CD4-positive, alpha-beta T cell treated with Interleukin-15 for 4 hours (primary cell): ENCODE measurements at places on chromosomes 11 and 22.

GRCh38 chr22:29689880-29690213, 30.0 kb upstream of the CABP7 start:
- peak; percentile 10 for DNase-seq

GRCh38 chr11:28529540-28530410, 421.6 kb downstream of the METTL15 start:
- DNase-seq = no peak

DNA sequence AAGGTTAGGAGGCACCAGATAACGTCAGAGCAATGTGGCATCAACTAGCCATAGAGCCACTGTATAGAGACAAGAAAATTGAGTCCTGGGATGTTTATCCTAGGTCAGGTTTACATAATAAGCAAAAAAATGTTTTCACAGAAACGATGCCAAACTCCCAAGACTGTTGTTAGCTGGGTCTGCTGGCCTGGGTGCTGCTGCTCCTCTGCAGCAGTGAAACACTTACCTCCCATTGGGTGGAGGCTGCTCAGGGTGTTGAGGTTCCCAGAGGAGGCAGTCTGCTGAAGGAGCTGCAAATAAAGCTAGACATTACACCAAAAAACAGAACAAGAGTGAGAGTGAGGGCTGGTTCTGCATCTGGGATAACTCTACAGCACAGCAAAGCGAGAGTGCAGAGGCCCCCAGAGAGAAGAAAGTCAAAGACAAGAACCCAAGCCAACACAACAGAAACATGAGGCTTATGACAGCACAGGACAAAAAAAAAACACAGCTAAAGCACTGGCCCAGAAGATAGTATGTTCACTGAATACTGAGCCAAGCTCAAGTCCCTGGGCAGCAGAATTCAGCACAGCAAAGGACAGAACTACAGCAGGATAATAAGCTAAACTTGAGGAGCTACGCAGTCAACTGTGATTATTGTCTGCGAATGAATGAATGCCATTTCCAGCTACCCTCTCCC, 29.9 kb upstream of the RAPSN start:
- no peak for DNase-seq

DNA sequence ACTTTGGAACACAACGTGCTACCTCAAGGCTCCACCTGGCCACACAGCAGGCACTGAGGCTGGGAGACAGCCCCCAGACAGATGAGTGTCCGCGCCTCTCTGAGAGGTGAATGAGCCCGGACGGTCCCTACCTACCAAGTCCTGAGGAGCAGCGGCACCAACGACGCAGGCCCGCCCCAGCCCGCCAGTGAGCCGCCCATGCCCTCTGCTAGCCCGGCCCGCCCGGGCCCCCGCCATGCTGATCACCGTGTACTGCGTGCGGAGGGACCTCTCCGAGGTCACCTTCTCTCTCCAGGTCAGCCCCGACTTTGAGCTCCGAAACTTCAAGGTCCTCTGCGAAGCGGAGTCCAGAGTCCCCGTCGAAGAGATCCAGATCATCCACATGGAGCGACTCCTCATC, at the start of gene DDI1:
Gene DDI1, plus strand, starts transcription at position 53 of the 400 bp plus-strand sequence. Its CDS starts 183 bp downstream, at position 236.
- no peak for DNase-seq

- DNase-seq = no peak
Measured at GRCh38 chr22:42334875-42335512, 64.5 kb upstream of the TCF20 start.

- DNase-seq = no peak
Measured at GRCh38 chr11:121105063-121105480, 4.0 kb downstream of the TECTA start.

DNA sequence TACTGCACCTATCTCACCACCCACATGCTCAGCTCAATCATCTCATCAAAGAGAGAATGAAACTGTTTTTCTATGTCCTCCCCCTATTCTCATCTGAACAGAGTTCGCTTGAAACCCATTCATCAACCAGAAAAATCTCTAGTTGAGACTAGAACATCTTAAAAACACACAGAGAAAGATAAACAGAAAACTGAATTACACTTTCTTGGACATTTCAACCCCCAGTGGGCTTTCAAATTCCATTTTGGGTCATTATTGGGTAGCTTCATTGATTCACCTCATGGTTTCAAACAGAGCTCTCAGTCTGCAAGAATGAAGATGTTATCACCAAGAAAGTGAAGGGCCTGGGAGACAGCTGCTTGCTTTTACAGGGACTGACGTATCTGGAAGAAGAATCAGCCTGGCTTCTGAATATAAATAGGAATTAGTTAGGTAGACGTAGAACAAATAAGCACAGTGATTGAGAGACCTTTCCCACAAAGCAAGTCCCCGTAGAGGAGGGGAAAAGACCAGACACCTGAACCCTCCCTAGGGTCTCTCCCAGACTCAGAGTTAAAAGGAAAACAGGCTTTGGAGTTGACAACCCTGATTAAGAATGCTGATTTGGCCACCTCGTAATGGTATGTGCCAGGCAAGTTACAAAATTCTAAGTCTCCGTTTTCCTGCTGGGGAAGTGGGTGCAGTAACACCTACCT, 155.7 kb downstream of the BBOX1 start:
- no peak for DNase-seq

GRCh38 chr11:121894581-121894980, 221.4 kb downstream of the BLID start:
- no peak for DNase-seq

DNA sequence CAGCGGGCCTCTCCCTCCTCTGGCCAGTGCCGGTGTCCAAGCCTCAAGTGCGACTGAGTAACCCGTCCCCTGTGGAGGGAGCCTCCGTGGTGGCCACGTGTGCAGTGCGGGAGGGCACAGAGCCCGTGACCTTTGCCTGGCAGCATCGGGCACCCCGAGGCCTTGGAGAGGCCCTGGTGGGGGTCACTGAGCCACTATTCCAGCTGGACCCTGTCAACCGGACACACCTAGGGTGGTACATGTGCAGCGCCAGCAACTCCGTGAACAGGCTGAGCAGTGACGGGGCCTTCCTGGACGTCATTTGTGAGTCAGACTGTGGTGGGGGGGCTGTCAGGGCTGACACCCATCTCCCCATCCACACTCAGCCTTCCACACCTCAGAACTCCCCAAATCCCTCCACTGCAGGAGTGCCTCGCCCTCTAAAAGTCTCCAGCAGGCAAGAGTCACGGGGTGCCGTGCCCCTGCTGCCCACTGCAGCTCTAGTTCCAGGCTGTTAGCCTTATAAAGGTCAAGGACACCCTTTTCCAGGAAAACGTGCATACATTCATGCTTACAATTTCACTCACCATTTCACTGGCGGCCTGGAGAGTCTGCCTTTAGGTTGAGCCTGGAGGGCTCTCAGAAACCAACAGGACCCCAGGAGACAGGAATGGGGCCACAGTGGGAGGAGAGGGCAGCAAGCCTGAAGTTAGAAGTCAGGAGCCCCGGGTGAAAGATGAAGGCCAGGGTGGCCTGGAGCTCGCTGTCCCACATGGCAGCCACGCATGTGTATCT, 2.6 kb downstream of the VSIG10L2 start:
- no peak for DNase-seq

DNA sequence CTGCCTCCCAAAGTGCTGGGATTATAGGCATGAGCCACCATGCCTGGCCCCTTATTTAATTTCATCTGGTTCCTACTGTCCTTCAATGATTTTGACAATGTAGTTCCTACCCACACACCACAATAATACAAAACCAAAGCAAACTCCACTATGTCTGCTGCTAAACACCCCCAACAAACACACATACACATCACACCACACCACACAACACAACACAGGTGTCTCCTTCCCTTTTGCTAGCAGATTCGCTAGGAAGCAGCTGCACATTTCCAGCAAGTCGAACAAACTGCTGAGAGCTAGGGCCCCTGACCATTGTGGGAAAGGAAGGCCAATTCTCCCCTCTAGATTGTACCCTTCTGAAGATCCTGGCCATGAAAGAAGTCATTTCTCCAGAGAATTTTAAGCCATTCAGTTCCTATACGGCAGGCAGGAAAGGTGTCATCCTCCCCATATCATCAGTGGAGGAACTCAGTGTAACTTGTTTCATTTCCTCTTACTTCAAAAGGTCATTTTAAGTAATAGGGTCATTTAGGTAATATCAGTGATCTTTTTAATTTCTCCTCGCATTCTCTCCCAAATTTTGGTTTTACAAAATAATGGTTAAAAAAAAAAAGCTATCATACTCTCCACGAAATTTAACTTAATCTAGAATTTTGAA, 18.5 kb downstream of the NUMA1 start:
- no peak for DNase-seq

DNA sequence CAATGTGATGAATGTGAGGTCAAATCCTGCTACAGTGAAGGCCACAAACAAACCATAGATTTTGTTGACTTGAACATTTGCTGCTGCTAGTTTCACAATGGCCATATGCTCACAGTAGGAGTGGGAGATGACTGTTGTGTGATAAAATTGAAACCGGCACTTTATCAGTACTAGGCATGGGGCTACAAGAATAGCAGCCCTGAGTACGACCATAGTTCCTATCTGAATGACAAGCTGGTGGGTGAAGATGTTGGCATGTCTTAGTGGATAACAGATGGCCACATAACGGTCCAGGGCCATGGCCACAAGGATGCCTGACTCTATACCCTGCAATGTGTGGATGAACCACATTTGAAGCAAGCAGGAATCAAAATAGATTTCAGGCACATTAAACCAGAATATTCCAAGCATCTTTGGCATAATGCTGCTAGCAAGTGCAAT, 2.8 kb downstream of the OR52A1 start:
- DNase-seq = no peak

GRCh38 chr11:115765803-115766239, 261.6 kb upstream of the CADM1 start:
- DNase-seq = no peak

GRCh38 chr22:35726933-35727332, 9.3 kb downstream of the APOL5 start:
- DNase-seq = no peak

DNA sequence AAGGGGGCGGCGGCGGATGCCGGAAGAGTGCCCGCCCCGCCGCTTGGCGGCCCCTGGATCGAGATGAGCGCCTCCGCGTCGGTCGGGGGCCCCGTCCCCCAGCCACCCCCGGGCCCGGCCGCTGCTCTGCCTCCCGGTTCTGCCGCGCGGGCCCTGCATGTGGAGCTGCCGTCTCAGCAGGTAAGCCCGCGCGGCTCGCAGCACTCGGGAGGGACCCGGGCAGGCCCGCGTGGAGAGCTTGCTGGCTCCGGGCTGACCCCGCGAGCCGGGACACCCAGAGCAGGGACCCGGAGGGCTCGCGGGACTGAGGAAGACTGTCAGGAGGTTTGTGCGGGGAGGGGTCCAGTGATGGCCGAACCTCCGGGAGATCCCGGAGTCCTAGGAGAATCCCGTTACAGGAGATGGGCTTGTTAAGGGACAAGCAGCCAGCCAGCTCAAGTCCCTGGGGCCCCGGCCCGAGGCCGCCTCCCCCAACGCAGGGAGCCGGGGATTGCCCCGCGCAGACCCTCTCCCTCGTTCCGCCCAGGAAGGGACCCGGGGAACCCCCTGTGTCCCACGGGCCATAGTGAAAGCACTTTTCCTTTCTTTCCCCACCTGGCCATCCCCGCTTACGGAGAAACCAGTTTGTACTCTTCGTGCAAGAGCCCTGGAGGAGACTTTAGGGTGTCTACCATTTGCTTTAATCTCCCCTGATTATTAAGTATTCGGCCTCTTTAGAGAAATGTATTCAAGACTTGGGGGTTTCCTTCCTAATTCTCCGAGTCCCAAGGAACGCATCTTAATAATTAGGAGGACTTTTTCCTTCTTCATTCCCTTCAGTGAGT, 547 bp downstream of the UVRAG start:
- peak; percentile 34 for DNase-seq

- DNase-seq = no peak
Measured at GRCh38 chr11:69825941-69826340, 6.7 kb upstream of the FGF3 start.

DNA sequence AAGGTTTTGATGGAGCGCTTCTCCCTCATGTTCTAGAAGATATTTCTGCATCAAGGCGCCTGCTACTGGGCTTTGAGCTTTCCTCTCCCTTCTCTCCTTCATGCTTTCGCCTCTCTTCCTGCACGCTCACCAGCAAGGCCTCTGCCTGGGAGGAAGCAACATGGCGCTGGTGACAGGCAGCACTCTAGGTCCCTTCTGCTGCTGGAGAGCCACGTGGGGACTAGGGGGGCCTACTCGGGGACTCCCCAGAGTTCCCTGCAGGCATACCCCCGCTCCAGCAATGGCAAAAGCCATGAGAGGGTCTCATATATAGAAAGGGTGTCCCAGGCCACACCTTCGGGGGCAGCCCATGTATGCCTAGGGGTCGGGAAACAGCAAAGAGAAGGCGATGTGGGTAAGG, 49.7 kb downstream of the GRIK4 start:
- DNase-seq = no peak

- no peak for DNase-seq
Measured at GRCh38 chr11:9276571-9276970, 11.4 kb upstream of the DENND5A start.

DNA sequence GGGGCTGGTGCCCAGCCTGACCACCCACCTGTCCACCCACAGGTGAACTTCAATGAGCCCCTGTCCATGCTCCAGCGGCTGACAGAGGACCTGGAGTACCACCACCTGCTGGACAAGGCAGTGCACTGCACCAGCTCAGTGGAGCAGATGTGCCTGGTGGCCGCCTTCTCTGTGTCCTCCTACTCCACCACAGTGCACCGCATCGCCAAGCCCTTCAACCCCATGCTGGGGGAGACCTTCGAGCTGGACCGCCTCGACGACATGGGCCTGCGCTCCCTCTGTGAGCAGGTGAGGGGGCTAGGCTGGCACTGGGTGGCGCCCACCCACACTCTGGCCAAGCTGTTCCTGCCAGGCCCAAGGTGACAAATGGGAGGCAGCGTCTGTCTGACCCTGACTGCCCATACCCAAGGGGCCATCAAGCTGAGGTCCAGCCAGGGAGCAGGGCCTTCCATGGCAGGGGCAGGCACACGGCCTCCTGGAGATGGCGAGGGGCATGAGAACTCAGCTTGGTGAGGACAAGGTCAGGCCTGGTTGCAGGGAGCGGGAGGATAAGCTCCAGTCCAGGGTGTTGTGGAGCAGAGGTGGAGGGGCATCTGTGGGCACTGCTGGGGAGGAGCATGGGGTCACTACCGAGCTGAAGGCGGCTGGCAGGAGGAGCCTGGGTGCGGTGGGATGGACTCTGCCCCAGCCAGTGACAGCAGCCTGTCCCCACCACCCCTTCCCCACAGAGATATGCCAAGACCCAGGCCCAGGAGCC, 77.7 kb downstream of the MORC2 start:
- DNase-seq = peak; percentile 10
